RPMI7951 (cell line): ENCODE measurements at places on chromosomes 11 and 22.

DNA sequence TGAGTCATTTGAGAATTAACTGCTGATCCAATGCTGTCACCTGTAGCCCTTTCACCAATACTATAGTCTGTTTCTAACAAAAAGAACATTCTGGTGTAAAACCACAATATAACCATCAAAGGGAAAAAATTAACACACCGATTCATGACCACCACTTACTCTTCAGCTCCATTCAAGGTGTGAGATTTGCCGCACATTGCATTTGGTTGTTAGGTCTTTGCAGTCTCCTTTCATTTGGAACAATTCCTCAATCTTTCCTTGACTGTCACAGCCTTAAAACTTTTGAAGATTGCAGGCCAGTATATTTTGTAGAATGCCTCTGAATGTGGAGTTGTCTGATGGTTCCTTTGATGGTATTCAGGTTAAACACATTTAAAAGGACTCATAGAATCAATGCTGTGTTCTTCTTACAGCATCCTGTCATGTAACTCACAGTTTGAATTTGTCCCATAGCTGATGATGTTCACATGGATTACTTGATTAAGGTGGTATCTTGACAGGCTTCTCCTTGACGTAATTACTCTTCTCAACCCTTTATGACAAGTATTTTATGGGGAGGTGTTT, 63.6 kb downstream of the TNRC6B start:
- DNase-seq = no peak

GRCh38 chr11:46133119-46133518, 11.9 kb upstream of the PHF21A start:
- no peak for DNase-seq

DNA sequence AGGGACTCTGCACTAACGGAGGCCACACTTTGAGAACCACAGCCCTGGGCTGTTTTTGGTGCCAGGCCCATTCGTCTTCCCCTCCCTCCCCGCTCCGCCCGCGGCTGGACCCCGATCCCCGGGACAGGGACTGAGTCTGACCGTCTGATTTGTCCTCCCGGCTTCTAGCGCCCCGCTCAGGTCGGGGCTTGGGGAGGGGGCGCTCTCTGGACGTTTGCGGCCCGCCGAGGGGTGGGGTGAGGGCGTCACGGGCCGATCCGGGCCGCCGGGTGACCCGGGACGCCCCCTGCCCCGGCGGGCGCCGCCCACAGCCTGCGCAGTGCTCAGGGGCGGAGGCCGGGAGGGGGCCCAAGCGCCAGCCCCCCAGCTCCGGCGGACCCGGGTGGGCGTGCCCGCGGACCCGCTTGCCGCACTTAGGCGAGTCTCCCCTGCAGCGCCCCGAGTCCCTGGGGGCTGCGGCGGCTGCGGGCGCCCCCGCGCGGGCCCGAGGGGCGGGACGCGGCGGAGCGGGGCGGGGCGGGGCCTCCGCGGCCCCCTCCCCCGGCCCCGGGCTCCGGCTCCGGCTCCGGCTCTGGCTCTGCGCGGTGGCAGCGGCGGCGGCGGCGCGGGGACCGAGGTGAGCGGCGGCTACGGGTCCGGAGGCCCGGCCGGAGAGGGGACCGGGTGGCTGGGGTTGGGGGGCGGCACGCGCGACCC, 33.7 kb upstream of the PRR5 start:
- no peak for DNase-seq

DNA sequence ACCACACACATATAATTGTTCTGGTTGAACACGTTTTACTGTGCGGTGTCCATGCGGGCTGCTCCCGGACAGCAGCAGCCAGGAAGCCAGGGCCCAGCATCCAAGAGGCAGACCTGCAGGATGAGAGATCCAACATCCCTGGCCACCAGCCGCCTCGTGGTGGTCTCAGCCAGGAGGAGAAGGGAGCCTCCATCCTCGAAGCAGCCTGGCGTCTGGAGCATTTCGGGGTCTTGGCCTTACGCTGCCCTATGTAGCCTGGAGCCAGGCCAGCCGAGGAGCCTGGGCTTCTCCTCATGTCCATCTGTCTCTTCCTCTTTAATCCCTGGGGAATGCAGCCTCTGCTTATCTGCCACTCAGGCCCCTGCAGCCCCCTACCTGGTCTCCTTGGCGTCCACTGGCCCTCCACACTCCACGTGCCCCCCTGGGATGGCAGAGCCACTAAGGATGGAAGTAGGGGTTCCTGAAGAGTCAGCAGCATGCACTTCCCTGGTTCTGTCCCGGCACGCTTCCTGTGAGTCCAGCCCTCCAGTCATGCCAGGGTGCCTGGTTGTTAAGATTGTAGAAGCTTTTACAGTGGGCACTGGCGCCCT, 253.2 kb downstream of the TBC1D22A start:
- no peak for DNase-seq

- DNase-seq = peak; percentile 83
Observed at GRCh38 chr11:124800226-124800929, at the start of gene MSANTD2. TSS of gene MSANTD2 (minus strand) at chr11:124800406. CDS start at chr11:124800380, 26 bp downstream.
